ENCODE measurements at places on chromosomes 13 and 19.
A peak's percentile ranks its signal among the peaks of the same experiment; 100 is the strongest.

DNA sequence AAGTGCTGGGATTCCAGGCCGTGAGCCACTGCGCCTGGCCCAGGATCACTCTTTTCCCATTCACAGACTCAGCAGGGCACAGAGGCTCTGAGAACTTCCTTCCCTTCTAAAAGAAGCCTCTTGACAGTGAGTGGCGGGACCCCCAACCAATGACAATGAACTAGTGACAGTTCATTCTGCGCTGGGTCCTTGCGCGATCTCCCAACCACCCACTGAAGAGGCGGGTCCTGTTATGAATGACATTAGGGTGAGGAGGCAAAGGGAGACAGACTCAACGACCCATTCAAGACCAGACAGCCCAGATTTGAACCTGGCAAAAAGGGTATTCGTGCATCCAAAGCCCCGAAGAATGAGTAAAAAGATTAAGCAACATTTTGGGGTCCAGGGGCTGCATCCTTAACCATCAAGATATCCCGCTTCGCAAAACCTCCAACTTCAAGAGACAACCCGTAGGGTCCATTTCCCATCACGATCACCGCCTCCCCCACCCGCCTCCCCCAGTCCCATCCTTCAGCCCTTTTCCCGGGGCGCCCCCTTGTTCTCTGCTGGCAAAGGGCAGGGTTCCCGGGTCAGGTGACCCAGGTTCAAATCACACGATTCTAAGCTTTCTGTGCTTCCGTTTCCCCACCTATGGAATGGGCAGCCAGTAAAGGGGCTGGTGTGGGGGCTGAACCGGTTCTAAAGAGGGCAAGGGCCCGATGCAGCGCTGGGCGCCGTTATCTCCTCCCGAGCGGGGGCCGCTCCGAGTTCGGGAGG is 719 bp downstream of the SUGP2 start:
- DNase-seq = peak; percentile 52

- DNase-seq = no peak
These were observed 51.8 kb upstream of the GPI start for GRCh38 chr19:34313188-34313587.

- DNase-seq = no peak
These were observed 3.4 kb downstream of the DNMT1 start for GRCh38 chr19:10191347-10191746.

DNA sequence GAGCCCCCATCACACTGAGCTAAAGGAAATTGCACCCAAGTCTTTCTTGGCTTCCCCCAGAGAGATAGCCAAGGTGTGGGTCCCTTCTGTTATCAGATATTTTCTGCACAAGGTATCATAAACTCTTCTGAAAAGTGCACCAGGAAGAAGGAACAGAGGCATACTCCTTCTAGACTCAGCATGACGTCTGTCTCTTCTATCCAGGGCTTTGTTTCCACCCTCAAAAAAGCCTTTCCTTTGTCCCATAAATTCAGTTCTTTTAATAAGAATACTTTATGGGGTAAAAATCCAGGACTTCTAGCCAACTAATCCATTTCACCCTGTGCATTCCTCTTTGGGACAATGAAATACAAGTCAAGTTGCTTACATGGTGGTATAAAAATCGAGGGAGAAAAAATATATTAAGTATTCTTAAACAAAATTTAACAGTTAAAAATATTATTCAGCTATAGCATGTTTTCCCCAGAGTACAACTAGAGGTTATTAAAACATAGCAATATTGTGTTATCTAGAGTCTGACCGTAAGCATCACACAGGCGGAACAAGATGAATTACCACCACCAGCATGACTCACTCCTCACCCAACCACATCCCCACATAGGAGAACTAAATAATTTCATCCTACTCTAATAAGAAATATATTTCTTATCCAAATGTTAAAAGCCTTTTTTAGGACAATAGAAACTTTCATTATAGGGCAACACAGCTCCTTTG is 79.9 kb upstream of the GPC6 start:
- no peak for DNase-seq

- DNase-seq = no peak
These were observed 44.9 kb upstream of the MEDAG start for GRCh38 chr13:30861163-30861562.

GRCh38 chr19:54297759-54298305 is 15.1 kb downstream of the LILRA5 start:
- no peak for DNase-seq

Measured in stimulated activated CD8-positive, alpha-beta memory T cell treated with anti-CD3 and anti-CD28 coated beads, Interleukin-2, amount 100 ng/mL, for 1 hour (primary cell).